Right lung (tissue), 10 donors: ENCODE measurements at places on chromosomes 1 and 21. TPM values are rescaled to one million over a fixed set of nuclear protein-coding genes. Genes with fewer than 3 reads are reported as not detected.
A peak's percentile ranks its signal among the peaks of the same experiment; 100 is the strongest.

DNA sequence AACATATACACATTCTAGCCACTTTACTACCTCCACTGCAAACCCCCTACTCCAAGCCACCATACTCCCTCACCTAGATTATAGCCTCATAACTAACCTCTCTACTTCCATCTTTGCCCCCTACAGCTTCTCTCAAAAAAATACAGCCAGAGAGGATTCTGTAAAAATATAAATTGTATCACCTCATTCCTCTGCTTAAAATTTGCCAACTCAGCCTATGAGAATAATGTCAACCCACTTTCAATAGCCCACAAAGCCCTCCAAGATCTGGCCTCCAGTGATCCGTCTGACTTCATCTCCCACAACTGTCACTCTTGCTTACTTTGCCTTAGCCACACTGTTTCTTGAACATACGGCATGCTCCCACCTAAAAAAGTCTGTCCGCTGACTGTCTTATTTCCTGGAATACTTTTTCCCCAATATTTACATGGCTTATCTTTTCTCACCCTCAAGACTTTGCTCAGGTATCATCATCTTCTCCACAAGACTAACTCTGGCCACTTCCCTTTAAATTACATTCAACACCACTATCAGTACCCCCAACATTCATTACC, 21.5 kb downstream of the NME7 start:
- no peak for DNase-seq

- DNase-seq, result no peak
Measured at GRCh38 chr21:21715266-21715969, 717.2 kb downstream of the NCAM2 start.

GRCh38 chr1:98044766-98045165, 123.9 kb upstream of the DPYD start:
- no peak for DNase-seq

DNA sequence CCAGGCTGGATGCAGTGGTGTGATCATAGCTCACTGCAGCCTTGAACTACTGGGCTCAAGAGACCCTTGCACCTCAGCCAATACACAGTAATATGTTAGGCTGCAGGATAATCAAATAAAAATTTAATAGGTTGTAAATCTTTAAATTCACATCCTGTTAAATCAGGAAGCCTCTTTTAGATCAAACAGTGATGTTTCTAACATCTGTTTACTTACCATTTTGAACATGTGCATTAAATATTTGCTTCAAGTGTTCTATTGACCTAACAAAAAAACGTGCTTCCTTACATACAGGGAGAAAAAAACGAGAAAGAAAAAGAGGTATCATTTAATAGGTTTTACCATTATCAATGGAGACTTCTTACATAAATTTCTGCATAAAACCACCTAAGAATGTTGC, 70.6 kb downstream of the IARS2 start:
- no peak for DNase-seq

FNDC10 gene
- polyA plus RNA-seq, result 1.7 TPM

DNA sequence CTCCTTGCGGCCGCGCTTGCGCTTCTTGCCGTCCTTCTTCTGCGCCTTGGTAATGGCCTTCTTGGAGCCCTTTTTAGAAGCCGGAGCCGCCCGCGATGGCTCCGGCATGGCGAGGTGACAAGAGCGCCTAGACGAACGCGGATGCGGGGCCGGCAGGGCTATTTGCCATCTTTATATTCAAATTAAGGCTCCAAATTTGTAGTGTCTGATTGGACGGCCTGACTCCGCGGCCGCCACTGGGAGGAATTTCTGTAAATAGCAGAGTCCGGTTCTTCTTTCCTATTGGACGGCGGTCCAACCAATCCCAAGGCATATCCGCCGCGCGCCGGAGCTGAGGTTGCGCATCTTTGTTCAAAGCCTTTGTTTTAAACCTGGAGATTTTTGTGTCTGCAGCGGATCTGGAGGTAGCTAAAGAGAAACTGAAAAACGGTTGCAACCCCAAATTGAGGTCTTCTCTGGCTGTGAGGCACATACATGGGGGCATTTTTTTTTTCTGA, 22.6 kb upstream of the RNF187 start:
- peak; percentile 44 for DNase-seq

CFHR1 gene
- polyA plus RNA-seq, result 1.1 TPM

DNA sequence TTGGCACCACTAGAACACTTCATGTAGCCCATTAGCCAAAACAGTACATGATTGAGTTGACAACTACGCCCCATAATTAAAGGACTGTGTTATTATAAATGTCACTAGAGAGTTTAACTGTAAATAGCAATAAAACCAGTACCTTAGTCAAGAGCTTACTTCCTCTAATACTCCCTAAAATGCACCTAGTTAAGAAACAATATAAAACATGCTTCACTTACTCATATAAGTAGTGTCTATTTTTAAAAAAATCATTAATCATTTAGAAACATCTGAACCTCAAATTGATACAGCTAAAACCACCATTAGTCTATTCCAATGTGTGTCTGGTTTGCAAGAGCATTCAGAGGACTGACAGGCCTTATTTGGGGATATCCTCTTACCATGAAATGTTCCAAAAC, 25.3 kb downstream of the PTP4A2 start:
- DNase-seq, result no peak

FMO4 gene
- 11.8 TPM for polyA plus RNA-seq

GRCh38 chr1:32353886-32354570, 8.3 kb downstream of the FAM229A start:
- DNase-seq, result peak; percentile 68
